ENCODE measurements at places on chromosomes 13 and 19.

DNA sequence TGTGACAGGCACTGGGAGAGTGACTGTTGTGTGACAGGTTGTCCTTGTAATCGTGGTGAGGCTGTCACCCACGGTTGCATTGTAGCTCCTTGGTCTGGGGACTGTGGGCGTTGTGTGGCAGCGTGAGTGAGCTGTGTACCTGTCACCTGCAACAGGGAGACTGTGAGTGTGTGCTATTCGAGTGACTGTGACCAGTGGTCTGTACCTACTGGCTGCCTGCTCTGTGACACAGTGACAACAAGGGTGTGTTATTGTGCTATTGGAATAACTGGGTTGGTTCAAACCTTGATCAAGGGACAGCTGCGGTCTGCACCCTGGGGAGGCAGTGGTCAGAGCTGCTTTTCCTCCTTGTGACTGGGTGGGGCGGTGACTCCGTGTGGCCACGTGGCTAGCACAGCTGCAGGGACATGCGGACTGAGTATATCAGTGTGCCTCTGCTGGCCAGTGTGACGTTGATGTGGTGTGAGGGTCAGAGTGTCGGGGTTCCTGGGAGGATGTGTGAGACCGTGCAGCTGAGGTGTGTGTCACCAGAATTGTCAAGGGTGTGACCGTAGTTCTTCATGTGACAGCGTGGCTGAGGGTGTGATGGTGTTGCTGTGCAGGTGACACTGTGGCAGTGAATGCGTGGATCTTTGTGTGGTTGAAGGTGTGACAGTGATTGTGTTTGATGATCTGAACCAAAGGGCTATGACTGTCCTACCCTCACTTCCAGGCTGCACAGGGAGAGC is 10.1 kb upstream of the NFIX start:
- DNase-seq = no peak

DNA sequence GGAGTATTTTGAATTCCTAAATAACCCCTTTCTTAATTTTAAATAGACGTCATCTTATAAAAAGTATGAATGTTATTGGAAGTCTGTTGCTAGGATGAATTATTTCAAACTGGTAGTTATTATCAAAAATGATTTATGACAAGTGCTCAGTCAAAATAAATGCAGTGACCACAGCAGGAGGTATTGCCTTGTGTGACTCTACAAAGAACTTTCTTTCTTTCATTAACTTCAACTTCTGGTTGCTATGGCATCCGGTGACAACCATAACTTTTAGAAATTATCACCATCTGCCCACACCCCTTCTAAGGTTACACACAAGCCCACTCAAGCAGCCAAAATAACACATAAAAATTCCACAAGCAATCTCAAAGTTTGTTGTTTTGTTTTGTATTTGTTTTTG is 189.9 kb downstream of the DACH1 start:
- no peak for DNase-seq

- DNase-seq = no peak
Measured at GRCh38 chr13:31063772-31064171, 97.9 kb downstream of the HSPH1 start.

GRCh38 chr13:74246487-74246886 is 112.3 kb upstream of the KLF12 start:
- DNase-seq = no peak

- DNase-seq = no peak
Measured at GRCh38 chr13:29718694-29719093, 123.2 kb upstream of the SLC7A1 start.

- no peak for DNase-seq
Measured at GRCh38 chr13:78020861-78021260, 102.2 kb upstream of the EDNRB start.

- DNase-seq = no peak
Measured at GRCh38 chr19:49116544-49116943, 2.4 kb downstream of the LIN7B start.

GRCh38 chr19:55462722-55463121 is 1.3 kb upstream of the ISOC2 start:
- DNase-seq = no peak

GRCh38 chr19:13843104-13843921 is 33.6 kb upstream of the NANOS3 start:
- no peak for DNase-seq

DNA sequence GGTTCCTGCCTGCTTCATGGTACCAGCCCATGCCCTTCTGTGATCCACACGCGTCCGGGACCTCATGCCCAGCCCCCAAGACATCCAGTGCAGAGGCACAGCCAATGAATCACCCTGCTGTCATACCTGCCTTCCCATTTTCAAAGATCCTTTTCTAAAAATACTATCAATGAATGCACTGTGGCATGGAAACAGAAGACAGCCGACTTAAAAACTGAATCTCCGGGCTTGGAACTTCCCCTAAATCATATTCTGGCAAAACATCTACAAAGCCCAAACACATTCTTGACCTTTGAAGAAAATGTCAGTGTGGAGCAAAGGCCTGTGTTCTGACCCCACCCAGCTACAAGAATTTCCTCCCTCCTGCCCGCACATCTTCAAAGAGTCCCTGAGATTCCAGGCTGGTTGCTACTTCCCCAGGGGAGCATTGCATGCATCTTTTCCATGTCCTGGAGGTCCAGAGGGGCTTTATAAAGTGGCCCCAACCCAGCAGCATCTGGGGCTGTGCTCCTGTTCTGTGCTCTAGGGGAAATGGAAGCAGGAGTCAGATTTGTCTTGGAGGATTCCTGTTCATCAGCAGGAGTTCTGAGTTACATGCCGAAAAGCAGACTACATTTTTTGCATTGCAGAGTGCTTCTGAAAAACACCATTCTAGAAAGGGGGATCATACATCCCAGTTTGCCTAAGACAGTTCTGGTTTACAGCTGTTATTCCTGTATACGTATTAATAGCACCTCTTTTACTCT is 135.2 kb downstream of the USP12 start:
- DNase-seq = no peak

GRCh38 chr13:28671126-28671792 is 12.3 kb downstream of the POMP start:
- no peak for DNase-seq

GRCh38 chr13:113860051-113860664 is 3.7 kb downstream of the GAS6 start:
- DNase-seq = no peak

Measured in kidney epithelial cell (primary cell).